ENCODE measurements at places on chromosomes 6 and 20.

DNA sequence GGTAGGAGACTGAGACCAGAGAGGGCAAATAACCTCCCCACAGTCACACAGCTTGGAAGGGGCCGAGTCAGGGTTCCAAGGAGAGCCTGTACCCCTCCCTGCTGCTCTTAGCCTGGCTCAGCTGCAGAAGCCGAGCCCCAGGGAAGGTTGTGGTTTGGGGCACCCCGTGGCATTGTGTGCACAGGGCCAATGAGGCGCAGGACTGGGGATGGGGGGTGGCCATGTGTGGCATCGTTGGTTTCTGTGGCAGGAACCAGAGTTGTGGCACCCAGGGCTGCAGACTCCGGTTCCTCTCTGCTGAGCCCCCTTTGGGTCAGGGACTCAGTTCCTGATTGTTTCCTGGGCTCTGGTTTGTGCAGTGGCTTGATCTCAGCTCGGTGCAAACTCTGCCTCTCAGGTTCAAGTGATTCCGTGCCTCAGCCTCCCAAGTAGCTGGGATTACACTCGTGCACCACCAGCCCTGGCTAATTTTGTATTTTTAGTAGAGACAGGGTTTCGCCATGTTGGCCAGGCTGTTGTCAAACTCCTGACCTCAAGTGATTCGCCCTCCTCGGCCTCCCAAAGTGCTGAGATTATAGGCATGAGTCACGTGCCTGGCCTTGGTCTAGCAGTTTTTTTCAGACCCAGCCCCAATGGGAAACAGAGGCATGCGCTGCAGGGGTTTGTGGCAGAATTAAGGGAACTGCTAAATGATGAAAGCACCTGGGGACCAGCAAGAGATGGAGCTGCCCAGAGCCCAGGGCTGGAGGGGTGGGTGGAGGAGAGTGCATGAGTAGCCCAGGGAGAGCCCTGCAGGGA is 221.0 kb upstream of the SULF2 start:
- DNase-seq = no peak

- no peak for DNase-seq
Measured at GRCh38 chr6:137265561-137266308, 46.5 kb upstream of the IFNGR1 start.

DNA sequence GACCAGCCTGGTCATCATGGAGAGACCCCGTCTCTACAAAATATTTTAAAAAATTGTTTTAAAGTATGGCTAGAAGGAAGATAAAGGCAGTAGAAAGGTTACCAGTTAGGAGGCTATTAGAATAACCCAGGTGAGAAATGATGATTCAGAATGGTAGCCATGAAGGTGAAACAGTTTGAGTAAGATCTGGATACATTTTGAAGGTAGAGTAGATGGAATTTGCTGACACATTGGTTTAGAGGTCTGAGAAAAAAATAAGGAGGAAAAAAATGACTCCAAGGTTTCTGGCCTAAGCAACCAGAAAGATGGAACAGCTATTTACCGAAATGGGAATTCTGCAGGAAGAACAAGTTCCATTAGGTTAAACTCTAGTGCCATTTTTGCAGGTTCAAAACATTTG is 167.9 kb upstream of the TAB2 start:
- DNase-seq = no peak

GRCh38 chr20:37945091-37945547 is 42.2 kb downstream of the VSTM2L start:
- DNase-seq = no peak

DNA sequence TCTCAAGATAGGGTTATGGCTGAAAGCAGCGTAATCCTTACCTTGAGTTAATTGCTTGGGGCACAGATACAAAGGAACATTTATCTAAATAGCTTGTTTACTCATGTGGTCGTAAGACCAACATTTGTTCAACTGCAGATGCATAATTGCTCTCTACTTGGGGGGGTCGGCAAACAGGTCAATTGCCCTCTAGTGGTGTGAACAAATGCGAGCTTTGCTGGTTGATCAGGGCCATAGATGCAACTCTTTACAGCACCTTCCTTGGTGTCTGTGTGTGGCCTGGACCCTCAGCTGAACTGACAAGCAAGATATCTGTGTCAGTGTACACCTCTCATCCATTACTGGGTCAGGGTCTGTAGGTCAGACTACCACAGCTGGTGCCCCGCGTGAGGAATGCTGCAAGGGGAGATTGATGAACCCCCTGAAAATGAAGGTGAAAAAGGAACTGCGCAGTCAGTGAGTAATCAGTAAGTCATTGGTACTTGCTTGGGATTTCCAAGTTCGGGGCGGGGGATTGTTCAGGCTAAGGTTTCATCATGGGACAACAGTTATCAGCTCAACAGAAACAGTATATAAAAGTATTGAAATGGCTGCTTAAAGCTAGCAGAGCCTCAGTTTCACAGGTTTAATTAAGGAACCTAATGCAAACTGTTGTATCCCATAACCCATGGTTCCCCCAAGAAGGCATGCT is 24.0 kb downstream of the HLA-DPA1 start:
- no peak for DNase-seq

DNA sequence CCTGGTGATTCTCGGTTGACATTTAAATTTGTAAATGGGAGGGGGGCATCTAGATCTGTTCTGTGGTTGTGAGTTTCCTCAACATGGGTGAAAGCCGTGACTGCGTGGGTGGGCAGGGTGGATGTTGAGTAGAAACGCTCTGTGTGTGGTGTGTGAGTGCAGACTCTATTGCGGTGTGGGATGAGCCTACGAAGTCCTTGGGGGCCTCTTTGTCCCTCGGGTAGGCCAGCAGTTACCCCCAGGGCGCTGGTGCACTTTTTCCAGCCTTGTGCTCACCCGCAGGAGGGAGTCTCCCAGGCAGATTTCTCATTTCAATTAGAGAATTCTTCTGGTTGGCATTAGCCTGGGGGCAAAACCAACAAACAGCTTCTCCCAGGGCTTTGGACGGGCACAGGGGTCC is 10.6 kb downstream of the TOX2 start:
- DNase-seq = no peak
